Type B pancreatic cell (in vitro differentiated cells): ENCODE measurements at places on chromosomes 3 and 15.
A peak's percentile ranks its signal among the peaks of the same experiment; 100 is the strongest.

- DNase-seq = no peak
- peaks cover 16% of the 10 kb centered on the region for H3K27me3 ChIP-seq
These were observed 8.1 kb upstream of the MINDY4B start for GRCh38 chr3:150913133-150913922.

GRCh38 chr3:136336329-136337100, 86.4 kb downstream of the PCCB start:
- peaks cover 56% of the 10 kb centered on the region for H3K36me3 ChIP-seq
- H3K4me1 ChIP-seq = no peaks in the 10 kb centered on the region
- no peak for DNase-seq
- H3K27ac ChIP-seq = no peak overlapping the region
- H3K27me3 ChIP-seq = no peaks in the 10 kb centered on the region
- no peak overlapping the region for H3K4me3 ChIP-seq

- no peak overlapping the region for H3K4me3 ChIP-seq
- H3K27ac ChIP-seq = peak overlapping the region; percentile 84
- no peaks in the 10 kb centered on the region for H3K27me3 ChIP-seq
- H3K36me3 ChIP-seq = no peaks in the 10 kb centered on the region
- no peak for DNase-seq
These were observed 3.6 kb upstream of the DENND4A start for GRCh38 chr15:65795663-65796216.

GRCh38 chr3:118128886-118129285, 905.8 kb downstream of the IGSF11 start:
- H3K36me3 ChIP-seq = no peaks in the 10 kb centered on the region
- no peak for DNase-seq
- no peaks in the 10 kb centered on the region for H3K4me1 ChIP-seq

GRCh38 chr3:138450704-138451424, 16.4 kb downstream of the ESYT3 start:
- no peak overlapping the region for H3K27ac ChIP-seq
- H3K27me3 ChIP-seq = no peaks in the 10 kb centered on the region
- H3K4me3 ChIP-seq = no peak overlapping the region
- H3K36me3 ChIP-seq = no peaks in the 10 kb centered on the region
- no peak for DNase-seq

GRCh38 chr3:63921741-63922482, 9.7 kb upstream of the SCAANT1 start:
- H3K36me3 ChIP-seq = peaks cover 49% of the 10 kb centered on the region
- H3K4me3 ChIP-seq = no peak overlapping the region
- H3K4me1 ChIP-seq = peaks cover 9% of the 10 kb centered on the region
- DNase-seq = no peak
- H3K27ac ChIP-seq = no peak overlapping the region

- H3K4me3 ChIP-seq = no peak overlapping the region
- H3K36me3 ChIP-seq = no peaks in the 10 kb centered on the region
- peaks cover 14% of the 10 kb centered on the region for H3K4me1 ChIP-seq
- no peak for DNase-seq
- H3K27ac ChIP-seq = no peak overlapping the region
These were observed 1027.3 kb downstream of the TUSC7 start for GRCh38 chr3:117736846-117737245.

- no peak overlapping the region for H3K4me3 ChIP-seq
- H3K27ac ChIP-seq = no peak overlapping the region
- no peaks in the 10 kb centered on the region for H3K4me1 ChIP-seq
These were observed 59.0 kb upstream of the SEC13 start for GRCh38 chr3:10379961-10380360.

DNA sequence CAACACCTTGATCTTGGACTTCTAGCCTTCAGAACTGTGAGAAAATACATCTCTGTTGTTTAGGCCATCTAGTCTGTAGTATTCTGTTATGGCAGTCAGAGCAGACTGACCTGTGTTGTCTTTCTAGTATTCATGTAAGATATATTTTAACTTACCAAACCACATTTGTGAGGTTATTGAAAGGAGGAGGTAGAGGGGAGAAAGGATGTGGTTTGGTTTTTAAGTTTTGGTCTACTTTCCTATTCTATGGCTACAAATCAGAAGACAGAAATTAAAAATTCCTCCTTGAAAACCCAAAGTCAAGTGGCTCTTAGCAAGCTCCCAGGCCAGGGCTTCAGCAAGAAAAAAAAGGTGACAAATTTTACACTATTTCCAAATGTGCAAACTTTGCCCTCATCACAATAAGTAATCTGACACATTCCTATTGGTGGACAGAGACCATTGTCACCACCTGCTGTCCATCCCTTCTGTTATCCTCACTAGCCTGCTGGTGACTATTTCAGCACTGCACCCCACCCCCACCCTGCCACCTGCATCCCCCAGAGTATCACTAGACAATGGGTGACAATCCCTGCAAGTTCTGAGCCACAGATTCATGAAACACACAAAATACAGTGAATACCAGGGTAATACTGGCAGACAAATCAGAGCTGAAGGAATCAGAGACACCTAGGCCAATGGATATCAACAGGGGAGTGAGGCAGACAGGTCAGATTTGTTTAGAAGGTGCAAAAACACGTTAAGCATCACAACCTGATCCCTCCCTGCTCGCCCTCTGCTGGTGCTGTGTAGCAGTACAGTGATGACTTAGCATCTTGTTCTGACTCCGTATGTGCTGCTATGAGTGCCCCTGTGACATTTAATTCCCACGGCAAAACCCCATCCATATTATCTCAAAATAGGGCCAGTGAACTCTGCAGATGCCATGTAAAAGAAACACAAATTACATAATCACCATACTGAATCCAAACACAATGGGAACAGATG, 79.0 kb upstream of the DCLK3 start:
- no peaks in the 10 kb centered on the region for H3K4me1 ChIP-seq
- H3K27me3 ChIP-seq = no peaks in the 10 kb centered on the region
- H3K27ac ChIP-seq = no peak overlapping the region
- H3K36me3 ChIP-seq = peaks cover 21% of the 10 kb centered on the region

GRCh38 chr3:19994796-19995195, 17.3 kb downstream of the PP2D1 start:
- H3K27ac ChIP-seq = no peak overlapping the region
- no peaks in the 10 kb centered on the region for H3K27me3 ChIP-seq
- H3K36me3 ChIP-seq = no peaks in the 10 kb centered on the region
- no peaks in the 10 kb centered on the region for H3K4me1 ChIP-seq
- no peak for DNase-seq

- H3K27ac ChIP-seq = no peak overlapping the region
- no peaks in the 10 kb centered on the region for H3K27me3 ChIP-seq
These were observed 43.8 kb downstream of the LSM3 start for GRCh38 chr3:14222457-14222856.

DNA sequence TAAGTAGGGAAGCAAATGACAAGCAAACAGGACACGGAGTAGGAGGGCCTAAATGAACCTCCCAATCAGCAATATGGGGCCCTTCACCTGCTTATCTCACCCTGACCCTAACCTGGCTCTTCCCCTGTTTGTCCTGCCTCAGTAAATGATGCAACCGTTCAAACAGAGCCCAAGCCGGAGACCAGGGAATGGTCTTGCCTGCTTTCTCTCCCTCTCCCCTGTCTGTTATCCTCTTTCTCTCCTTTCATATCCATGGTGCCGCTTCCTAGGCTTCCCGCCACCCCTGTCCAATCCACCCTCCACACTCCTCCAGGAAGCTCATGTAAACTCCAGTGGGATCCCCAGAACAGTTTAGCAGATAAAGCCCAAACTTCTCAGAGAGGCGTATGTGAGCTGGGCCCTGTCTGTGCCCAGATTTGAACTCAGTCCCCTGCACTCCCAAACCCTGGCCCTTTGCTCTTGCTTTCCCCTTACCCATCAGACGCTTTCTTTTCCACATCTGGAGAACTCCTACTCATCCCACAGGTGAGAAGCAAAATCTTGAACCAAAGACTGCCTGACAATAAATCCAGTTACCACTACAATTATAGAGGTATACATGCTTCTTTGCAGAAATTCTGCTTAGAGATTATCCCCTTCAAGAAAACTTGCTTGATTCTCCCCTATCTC, 45.7 kb upstream of the STT3B start:
- peaks cover 12% of the 10 kb centered on the region for H3K4me1 ChIP-seq
- H3K36me3 ChIP-seq = no peaks in the 10 kb centered on the region
- no peak for DNase-seq
- H3K4me3 ChIP-seq = no peak overlapping the region
- H3K27ac ChIP-seq = no peak overlapping the region

- no peaks in the 10 kb centered on the region for H3K36me3 ChIP-seq
- DNase-seq = no peak
- H3K27ac ChIP-seq = peak overlapping the region; percentile 29
- peaks cover 6% of the 10 kb centered on the region for H3K4me1 ChIP-seq
- no peaks in the 10 kb centered on the region for H3K27me3 ChIP-seq
- H3K4me3 ChIP-seq = no peak overlapping the region
These were observed 37.6 kb downstream of the GBE1 start for GRCh38 chr3:81723732-81724313.

- no peaks in the 10 kb centered on the region for H3K36me3 ChIP-seq
- H3K4me1 ChIP-seq = peaks cover 30% of the 10 kb centered on the region
- peaks cover 5% of the 10 kb centered on the region for H3K27me3 ChIP-seq
- no peak overlapping the region for H3K4me3 ChIP-seq
- no peak for DNase-seq
These were observed 1072.6 kb downstream of the ROBO2 start for GRCh38 chr3:78112291-78113010.

DNA sequence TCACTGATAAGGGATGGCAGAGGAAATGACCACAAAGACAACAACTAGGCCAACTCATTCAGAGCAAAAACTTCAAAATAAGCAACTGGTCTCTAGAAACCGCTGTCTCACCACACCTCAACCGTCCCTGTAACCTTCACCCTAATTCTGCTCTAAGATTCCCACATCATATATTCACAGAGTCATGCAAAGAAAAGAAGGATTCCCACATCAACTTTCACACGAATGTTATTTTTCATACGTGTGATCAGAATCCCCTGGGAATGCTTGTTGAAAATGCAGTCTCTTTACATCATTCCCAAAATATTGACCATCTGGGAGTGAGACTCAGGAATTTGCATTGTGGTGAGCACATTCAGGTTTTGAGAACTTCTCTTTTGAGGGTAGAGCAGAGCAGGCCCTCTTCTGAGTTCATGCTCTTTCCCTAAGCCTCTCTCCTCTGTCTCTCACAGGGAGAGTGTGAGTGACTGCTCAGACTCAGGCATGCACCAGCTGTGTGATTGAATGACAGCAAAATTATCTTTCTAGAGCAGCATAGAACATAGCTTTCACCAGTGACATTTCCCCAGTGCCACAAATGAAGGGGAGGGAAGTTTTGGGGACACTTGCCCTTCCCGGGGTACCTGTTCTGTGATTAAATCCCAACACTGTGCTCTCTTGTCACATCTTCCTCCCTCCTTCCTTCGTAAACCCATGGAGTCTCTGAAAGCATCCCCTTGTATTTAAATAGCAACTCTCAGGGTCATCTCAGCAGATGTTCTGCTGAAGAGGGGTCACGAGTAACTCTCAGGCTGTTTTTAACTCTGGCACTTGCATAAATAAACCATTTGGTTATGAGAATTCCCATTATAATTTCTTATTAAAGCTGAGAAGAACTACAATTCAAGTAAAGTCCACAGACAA, 170.9 kb downstream of the PLCL2 start:
- H3K4me1 ChIP-seq = no peaks in the 10 kb centered on the region
- no peaks in the 10 kb centered on the region for H3K27me3 ChIP-seq
- H3K27ac ChIP-seq = no peak overlapping the region

GRCh38 chr3:65729555-65729954, 309.2 kb downstream of the MAGI1 start:
- H3K27me3 ChIP-seq = no peaks in the 10 kb centered on the region
- no peak overlapping the region for H3K4me3 ChIP-seq
- H3K4me1 ChIP-seq = peaks cover 25% of the 10 kb centered on the region
- H3K27ac ChIP-seq = peak overlapping the region; percentile 53
- H3K36me3 ChIP-seq = no peaks in the 10 kb centered on the region

- H3K27me3 ChIP-seq = no peaks in the 10 kb centered on the region
- no peaks in the 10 kb centered on the region for H3K36me3 ChIP-seq
- DNase-seq = no peak
- peaks cover 37% of the 10 kb centered on the region for H3K4me1 ChIP-seq
- H3K4me3 ChIP-seq = no peak overlapping the region
- H3K27ac ChIP-seq = no peak overlapping the region
These were observed 68.5 kb downstream of the WWTR1 start for GRCh38 chr3:149589332-149589731.

- H3K27ac ChIP-seq = peak overlapping the region; percentile 86
- no peak for DNase-seq
- peaks cover 28% of the 10 kb centered on the region for H3K4me1 ChIP-seq
These were observed 9.0 kb downstream of the ZIC4 start for GRCh38 chr3:147397155-147397874.

DNA sequence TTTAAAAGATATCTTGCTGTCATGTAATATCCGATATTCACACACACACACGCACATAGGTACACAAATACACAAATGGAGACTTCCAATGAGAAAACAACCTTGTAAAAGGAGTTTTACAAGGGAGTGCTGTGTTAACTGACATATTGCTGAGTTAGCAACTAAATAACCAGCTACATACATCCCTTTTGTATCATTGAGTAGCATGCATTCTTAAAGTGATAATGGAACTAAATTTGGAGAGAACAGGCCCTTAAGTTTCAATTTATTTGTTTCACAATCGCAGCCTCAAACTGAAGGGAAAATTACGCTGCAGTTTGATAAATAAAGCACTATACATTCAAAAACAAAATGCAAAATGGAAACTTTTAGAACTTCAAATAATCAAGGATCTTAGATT, 1046.0 kb upstream of the NR2F2 start:
- peak overlapping the region; percentile 4 for H3K4me3 ChIP-seq
- H3K4me1 ChIP-seq = peaks cover 39% of the 10 kb centered on the region
- no peak overlapping the region for H3K27ac ChIP-seq
- DNase-seq = no peak
- no peaks in the 10 kb centered on the region for H3K36me3 ChIP-seq

DNA sequence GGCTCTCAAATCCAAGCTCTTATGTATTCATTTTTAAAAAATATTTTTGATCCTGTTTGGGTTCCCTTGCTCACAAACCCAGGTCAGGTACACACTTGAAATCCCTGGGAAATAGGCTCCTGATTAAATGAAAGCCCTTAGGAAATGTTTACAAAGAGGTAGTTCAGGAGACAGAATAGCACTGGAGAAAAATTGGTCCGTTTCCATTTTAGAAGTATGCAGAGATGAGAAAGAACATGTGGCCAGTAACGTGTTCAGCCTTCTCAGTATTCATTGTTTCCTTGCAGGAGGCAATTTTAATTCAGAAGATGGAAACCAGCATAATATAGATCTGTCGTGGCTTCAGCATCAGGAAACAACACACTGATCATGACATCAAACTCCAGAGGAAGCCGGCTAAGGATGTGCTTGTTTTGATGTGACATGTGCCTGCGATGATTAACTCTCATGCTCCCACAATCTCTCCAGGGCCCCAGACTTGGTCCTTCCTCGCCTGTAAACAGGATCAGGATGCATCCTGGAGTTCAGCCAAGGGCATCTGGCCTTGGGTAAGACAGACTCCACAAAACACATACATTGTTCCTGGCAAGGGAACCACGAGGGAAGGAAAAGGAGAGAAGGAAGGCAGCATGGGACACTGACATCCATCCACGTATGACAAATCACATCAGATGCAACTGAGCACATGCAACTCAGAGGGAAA, 350.5 kb upstream of the THBS1 start:
- no peaks in the 10 kb centered on the region for H3K27me3 ChIP-seq
- no peaks in the 10 kb centered on the region for H3K36me3 ChIP-seq
- H3K4me1 ChIP-seq = peaks cover 15% of the 10 kb centered on the region
- no peak for DNase-seq
- H3K27ac ChIP-seq = no peak overlapping the region
